ENCODE measurements at places on chromosomes 12 and 14.

DNA sequence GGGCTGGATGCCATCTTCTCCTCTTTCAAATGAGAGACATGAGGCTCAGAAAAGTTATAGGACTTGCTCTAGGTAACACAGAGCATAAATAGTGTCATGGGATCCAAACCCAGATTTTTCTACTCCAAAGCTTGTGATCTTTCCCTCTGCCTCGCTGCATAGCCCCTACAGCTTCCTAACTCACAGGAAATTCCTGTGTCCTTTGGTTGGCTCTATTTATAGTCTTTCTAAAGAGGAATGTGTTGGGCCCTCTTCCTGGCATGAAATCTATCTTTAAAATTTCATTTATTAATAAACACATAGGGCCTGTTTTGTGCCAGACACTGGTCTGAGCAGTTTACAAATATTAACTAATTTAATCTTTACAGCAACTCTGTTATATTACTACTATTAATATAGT, 9.8 kb upstream of the KCNA5 start:
- no peak for DNase-seq

DNA sequence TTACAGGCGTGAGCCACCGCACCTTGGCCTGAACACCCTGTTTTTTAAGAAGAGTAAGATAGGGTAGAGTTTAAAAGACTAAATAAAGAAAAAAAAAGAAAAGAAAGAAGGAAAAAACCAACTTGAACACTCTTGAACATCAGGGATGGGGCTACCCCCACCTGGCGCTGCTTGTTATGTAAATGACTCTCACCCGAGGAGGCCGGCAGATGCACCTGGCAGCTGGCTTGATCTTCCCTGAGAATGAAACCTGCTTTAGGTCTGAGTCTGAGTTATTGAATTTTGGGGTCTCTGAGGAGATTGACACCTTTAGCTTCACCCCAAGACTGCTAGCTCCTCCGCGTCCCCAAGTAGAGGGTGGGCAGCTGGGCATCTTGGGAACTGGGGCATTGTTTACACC, 15.5 kb upstream of the MEG3 start:
- DNase-seq, result no peak

DNA sequence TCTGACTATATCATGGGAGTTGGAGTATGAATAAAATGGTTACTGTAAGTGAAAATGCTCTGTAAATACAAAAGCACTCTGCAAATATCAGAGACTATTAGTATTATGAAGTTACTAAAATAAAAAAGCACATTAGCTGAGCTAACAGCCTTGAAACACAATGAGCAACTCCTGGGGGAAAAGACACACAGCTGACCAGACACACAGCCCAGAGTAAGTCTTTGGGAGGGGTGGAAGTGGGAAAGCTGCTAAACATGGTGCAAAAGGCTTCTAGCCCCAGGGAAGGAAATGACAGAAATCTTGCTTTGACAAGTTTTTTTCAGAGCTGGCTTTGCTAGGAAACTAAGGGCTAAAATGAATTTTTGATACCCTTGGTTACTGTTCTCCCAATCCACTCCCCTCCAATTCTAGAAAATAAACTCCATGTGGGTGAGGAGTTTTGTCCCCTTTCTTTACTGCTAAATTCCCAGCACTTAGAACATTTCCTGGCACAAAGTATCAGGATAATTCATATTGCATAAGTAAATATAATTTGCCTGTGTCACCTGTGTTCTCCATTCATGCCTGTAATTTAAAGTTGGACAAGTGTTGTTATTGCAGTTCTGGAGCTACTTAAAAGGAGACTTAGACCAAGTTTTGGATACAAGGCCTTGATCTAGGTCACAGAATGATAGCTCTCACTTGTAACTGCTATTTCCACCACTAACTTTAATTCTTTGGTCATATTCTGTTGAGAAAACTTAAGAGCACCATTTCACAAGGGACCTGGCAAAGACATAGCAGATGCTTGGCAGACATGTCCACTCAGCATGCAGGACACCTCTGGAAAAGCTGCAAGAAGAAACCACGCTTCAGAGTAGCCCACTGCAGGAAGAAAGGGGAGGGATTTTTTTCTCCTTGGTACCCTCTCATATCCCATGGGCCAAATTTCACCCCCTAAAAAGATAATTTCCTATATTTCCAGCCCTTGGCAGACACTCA, 19.0 kb upstream of the RAB3IP start:
- DNase-seq, result no peak

GRCh38 chr12:106984588-106985137, 2.3 kb downstream of the MTERF2 start:
- peak; percentile 82 for DNase-seq

DNA sequence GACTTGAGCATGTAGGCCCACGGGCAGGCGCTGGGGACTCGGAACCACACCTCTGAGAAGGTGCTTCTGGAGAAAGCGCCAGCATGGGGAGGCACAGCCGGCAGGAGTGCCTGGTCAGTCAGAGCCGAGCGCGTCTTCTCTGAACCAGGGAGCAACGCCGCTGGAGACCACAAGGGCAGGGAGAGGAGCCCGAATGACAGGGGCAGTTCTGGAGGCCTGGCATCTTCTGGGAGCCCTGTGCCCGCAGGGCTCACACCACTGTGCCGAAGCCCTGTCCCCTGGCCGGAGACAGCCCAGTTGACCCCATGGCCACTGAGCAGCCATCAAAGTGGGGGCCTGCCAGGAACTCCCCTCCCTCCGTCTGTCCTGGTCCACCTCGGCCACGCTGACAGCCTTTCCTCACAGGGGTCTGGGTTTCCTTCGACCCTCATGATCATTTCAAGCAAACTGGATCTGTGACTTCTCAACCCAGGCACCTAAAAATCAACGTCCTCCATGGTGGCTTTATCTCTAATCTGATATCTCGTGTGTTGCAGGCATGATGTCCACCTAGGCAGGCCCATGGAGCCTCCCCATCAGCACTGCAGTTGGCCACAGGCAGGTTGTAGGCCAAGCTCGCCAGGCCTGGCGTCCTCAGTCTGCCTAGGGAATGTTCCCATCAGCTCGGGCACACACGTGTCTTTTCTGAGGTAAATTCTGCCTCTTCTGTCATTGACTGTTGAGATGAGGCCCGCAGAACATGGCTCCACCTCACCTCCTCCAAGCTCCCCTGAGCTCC, 299.3 kb upstream of the RTL1 start:
- no peak for DNase-seq

DNA sequence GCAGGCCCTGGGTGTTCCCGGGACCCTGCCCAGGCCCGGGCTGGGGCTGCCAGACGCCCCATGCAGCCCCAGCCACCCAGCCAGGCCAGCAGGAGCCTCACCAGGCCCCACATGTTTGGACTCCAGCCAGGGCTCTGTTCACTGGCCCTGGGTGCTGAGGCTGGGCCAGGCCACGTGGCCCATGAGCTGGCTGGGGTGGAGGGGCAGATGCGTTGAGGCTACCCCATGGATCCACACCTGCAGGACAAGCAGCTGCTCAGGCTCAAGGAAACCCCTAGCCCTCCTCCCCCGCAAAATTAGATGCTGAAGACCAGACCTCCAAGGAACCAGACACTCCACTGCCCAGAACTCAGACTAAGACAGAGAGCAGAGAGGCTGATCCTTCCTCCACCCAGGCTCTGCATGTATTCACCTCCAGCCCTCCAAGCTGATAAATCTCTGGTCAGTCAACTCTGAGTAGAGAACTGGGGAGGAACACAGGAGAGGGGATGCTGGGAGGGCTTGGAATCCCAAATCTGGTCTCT, 1.6 kb downstream of the CDH24 start:
- no peak for DNase-seq

DNA sequence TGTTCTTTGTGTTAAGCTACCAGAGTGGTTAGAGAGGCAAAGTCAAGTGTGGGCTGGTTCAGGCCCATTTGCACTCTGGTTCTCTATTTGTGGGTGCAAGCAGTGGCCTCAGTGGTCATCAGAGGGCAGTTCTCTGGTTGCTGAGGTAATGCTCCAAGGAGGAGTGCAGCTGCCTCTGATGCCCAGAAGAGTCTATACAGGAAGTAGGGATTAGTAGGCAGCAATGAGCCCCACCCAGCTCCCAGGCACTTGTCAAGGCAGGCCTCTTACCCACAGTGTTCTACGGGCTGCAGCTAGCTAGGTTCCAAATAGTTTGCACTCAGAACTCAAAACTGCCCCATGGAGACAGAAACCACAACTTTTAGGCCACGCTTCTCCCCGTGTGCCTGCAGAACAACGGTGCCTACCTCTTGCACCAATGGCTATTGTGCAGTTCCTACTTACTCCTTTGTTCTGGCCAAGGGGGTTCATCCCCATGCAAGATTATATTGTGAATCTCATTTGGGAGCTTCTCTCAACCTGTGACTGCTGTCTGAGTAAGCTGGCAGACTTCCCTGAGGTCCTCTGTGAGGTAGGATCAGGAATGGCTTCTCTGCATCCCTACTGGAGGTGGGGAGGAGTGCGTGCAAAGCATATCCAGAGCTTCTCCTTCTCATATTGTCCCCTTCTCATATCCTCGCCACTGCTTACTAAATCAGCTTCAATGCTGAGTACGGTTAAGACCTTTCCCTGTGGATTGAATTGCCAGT, 410.3 kb upstream of the LMO3 start:
- no peak for DNase-seq

DNA sequence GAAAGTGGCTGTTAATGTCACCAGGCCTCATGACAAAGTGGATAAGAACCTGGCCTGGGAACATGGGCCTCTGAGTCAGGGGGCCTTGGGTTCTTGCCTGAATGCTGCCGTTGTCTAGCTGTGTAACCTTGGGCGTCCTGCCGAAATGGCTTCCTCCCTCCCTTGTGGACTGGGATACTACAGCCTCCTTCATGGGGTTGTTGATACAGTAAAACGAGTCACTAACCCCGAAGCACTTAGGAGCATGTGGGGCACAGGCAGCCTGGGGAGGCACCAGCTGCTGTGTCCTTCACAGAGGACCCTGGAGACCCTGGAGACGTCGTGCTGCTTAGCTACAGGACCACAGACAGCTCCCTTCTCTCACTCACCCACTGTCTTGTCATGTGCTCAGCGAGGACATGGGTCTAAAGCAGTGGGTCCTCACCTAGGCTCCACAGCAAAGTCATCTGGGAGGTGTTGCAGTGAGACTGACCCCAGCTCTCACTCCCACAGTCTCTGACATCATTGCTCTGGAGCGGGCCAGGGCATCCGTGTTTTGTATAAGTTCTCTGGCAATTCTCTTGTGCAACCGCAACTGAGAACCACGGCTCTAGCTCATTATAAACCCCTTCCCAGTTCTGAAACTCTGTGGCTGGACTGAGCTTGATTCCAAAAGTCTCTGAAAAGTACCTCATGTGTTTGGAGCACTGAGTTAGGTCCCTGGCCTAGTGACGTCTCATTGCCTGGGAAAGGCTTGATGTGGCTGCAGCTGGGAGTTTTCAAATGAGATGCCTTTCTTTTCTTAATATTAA, 42.1 kb downstream of the SERPINA3 start:
- no peak for DNase-seq

- no peak for DNase-seq
Measured at GRCh38 chr14:101215927-101216326, 312.4 kb upstream of the RTL1 start.

GRCh38 chr12:38783304-38783703, 122.1 kb downstream of the CPNE8 start:
- peak; percentile 45 for DNase-seq

DNA sequence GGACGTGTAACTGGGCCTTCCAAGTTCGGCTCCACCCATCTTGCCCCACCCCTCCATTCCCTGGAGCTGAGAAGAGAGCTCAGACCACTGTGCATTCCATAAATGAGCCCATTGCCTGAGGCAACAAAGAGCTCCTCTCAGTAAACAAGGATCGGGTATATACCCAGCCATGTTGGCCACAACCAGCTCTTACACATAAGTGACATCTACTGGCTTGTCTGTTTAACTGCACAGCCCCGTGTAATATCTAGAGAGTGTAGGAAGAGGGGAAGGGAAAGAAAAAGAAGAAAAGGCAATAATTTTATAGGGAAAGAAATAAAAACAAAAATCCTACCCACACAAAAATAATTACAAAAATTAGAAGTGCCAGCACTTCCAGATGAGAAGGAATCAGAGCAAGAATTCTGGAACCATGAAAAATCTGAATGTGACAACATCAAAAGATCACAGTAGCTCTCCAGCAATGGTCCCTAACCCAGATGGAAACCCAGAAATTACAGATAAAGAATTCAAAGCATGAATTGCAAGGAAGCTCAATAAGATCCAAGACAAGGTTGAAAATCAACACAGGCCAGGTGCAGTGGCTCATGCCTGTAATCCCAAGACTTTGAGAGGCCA, 308.1 kb downstream of the RPAP3 start:
- DNase-seq, result peak; percentile 88

- DNase-seq, result no peak
Measured at GRCh38 chr12:18850752-18851151, 112.8 kb downstream of the CAPZA3 start.

DNA sequence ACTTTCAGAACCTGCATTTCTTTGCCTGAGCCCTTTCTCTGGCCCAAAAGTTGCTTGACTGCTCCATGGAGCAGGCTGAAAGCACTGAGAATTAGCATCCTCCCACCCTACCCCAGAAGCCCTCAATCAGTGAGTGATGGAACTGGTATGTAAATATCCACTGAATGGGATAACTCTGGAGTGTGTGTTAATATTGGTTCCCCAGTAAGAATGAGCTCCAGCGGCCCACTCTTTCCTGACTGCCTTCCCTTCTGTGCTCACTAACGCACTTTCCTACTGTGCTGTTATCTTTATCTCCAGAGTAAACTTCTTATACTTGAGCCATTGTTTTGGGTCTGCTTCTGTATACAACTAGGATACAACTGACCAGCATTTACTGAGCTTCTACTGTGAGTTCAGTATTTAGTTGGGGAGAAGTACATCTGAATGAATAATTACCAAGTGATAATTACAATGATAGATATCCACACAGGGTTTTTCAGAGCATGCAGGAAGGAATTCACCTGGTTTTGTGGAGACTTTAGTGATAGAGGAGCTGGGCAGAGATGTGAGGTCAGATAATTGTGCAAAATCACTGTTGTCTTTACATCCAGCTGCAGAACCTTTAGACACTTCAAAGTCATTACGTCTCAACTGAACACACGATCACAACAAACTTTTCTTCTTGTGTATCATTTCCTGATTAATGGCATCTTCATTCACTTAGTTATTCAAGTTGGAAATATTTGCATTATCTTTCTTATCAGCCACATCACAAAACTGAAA, 149.2 kb upstream of the BTG1 start:
- no peak for DNase-seq

GRCh38 chr12:49972129-49972528, 618 bp upstream of the AQP6 start:
- no peak for DNase-seq

DNA sequence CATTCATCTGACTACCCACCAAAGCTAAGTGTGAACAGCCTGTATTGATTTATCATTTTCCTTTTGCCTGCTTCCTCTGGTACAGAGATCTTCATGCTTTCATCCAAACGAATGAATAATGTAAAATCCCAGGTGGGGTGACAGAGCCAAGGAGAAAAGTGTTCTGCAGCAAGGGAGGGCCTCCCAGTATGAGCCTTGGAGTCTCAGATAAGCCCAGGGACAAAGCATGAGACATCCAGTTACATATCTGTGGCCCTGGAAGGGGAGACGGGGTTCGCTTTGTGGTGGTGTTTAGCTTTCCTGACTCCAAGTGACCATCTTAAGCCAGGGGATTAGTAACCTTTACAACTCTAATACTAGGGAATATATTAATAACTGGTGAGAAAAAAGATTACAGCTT, 177.1 kb downstream of the ETV6 start:
- no peak for DNase-seq

- no peak for DNase-seq
Measured at GRCh38 chr14:55739967-55740648, 160.1 kb downstream of the KTN1 start.

GRCh38 chr14:38090506-38090905, 117.2 kb upstream of the SSTR1 start:
- DNase-seq, result no peak
